ENCODE measurements at places on chromosomes 13 and 19.

GRCh38 chr19:43718627-43719377, 2.9 kb downstream of the IRGC start:
- DNase-seq = no peak

- DNase-seq = no peak
Observed at GRCh38 chr19:57664269-57665127, 4.2 kb upstream of the ZSCAN4 start.

DNA sequence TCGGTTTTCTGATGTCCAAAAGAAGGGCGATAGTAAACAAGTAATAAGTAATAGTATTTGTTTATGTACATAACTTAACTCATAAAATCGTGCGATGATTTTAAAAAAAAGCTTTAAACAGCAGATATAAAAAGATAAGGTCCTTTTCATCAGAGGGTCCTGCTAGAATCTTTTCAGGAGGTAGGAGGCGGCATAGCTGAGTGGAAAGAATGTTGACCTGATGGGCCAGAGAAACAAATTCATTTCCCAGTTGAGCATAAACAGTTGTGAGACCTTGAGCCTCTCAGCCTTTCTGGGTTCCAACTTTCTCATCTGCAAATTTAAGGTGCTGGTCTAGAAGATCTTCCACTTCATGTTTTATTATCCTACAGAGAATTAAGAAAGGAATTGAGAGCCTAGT, 173.5 kb downstream of the LACC1 start:
- DNase-seq = no peak

GRCh38 chr13:65468628-65469027, 1761.5 kb downstream of the PCDH9 start:
- no peak for DNase-seq

DNA sequence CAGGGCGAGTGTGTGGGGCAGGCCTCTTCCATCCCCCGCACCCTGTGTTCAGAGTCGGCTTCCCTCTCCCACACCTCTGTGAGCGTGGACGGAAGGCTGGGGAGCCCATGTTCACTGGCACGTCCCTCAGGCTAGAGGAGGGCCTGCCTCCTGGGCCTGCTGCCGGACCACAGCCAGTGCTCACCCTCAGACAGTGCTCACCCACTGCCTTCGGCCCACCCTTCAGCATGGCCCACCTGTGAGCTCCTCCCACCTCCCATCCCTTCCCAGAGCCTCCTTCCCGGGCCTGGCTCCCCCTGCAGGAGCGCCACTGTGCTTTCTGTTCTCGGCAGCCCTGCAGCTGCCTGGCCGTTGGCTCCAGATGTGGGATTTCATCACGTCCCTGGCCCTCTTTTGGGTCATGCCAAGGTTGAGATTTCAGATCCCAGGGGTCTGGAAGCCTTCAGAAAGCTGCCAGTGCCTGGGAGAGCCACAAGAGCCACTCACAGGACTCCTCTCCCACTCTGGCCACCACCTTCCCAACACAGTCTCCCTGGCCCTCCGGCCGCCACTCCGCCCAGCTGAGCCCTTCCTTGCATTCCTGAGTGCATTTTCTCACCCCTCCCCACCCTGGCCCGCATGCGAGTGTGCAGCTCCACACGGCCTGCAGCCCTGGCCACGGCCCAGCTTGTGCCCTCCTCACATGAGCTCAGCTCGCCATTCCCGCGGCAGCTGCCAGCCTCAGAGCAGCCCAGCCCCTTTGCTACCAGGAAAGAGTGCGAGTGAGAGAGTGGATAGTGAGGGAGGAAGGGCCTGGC, 25.3 kb downstream of the CAPN12 start:
- no peak for DNase-seq

- no peak for DNase-seq
Observed at GRCh38 chr13:100962585-100962984, 288.0 kb upstream of the TMTC4 start.

GRCh38 chr19:13120031-13120430, 2.0 kb downstream of the NACC1 start:
- DNase-seq = no peak

DNA sequence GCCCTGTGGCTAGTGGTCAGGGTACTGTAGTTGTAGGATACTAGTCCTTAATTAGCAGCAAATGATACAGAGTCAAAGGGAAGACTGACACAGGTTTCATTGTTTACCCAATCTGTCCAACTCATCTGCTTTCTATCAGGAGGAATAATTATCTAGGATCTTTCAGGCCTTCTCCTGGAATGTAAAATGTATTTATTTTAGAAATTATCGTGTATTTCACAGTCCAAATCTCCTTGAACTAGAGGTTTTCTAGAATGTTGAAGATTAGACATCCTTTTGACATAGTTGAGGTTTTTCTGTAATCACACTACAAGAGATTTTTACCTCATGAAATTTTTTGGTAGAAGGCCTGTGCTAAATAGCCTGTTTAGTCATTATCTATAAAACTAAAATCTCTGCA, 1694.8 kb upstream of the PCDH20 start:
- DNase-seq = no peak

- no peak for DNase-seq
Observed at GRCh38 chr13:29509999-29510589, 85.4 kb downstream of the SLC7A1 start.

DNA sequence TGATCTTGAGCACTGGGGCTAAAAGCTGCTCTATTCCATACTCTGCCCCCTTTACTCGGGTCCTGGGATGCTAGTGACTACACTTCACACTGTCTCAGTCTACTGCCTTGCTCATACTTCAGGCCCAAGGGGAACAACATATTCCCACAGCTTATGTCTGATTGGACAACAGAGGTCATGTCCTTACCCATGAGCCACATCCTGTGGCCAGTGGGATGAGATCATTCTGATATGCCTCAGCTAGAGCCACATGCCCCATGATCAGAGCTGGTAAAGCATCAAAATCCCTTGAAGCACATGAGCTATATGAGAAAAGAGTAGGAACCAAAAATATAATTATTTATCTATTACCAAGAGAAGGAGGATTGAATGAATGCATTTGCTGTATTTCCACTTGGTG, 290.1 kb upstream of the TSHZ3 start:
- DNase-seq = no peak

DNA sequence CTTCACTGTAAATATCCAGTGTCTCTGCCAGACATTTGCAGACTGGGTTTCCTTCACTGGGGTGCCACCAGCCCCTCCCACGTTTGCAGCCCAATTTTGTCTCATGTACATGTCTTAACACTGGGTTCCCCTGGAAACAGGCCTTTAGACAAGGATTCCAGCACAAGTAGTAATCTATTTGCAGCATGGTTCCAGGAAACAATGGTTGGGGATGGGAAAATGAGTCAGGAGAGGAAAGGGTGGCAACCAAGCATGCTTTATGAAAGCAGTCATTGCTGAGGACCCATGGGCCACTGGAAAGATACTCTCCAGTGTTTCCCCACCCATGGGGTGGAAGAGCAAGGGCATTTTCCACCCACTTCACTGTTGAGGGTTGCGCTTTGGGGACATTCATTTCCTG, 53.6 kb upstream of the FARP1 start:
- no peak for DNase-seq

DNA sequence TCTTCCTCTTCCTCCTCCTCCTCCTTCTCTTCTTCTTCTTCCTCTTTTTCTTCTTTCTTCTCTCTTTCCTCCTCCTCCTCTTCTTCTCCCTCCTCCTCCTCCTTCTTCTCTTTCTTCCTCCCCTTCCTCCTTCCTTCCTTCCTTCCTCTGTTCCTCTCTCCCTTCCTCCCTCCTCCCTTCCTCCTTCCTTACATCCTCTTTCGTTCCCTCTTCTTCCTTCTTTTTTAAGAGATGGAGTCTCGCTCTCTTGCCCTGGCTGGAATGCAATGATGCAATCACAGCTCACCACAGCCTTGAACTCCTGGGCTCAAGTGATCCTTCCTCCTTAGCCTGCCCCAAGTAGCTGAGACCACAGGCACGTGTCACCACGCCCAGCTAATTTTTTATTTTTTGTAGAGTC, 13.2 kb downstream of the EHD2 start:
- no peak for DNase-seq

DNA sequence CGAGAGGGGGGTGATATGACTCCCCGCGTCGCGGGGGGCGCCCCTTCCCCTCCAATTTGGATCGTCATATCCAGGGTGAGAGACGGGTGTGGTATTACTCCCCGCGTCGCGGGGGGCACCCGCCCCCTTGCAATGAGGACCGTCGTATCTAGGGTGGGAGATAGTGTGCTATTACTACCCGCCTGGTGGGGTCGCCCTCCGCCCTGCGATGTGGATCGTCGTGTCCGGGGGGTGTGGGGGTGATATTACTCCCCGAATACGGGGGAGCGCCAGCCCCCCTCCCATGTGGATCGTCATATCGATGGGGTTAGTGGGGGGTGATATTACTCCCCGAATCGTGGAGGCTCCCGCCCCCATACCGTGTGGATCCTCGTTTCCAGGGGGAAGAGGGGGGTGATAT, 29.2 kb upstream of the RGCC start:
- no peak for DNase-seq

DNA sequence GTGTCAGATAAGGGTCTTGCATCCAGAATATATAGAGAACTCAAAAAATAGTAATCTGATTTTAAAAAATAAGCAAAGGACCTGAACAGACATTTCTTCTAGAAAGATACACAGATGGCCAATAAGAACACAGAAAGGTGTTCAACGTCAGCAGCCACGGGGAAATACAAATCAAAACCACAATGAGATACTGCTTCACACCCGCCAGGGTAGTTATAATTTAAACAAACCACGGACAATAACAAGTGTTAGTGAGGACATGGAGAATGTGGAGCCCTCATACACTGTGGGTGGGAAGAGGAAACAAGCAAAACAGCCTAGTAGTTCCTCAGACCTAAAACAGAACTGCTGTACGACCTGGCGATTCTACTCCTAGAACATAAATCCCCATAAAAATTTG, 26.7 kb upstream of the NAPA start:
- DNase-seq = no peak

- no peak for DNase-seq
Observed at GRCh38 chr19:35524181-35524837, 3.8 kb downstream of the SBSN start.

DNA sequence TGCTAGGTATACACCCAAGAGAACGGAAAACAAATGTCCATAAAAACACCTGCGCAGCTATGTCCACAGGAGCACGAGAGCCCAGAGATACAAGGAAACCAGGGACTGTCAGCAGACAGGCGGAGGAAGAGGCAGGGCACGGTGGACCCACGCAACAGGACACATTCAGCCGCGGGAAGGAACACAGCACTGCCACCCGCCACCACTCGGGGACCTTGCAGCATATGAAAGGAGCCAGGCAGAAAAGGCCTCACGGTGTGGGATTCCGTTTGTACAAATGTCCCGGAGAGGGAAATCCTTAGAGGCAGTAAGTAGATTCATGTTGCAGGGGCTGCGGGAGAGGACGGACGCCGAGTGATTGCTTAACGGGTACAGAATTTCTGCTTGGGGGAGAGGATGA, 7.8 kb downstream of the HSPBP1 start:
- DNase-seq = no peak

DNA sequence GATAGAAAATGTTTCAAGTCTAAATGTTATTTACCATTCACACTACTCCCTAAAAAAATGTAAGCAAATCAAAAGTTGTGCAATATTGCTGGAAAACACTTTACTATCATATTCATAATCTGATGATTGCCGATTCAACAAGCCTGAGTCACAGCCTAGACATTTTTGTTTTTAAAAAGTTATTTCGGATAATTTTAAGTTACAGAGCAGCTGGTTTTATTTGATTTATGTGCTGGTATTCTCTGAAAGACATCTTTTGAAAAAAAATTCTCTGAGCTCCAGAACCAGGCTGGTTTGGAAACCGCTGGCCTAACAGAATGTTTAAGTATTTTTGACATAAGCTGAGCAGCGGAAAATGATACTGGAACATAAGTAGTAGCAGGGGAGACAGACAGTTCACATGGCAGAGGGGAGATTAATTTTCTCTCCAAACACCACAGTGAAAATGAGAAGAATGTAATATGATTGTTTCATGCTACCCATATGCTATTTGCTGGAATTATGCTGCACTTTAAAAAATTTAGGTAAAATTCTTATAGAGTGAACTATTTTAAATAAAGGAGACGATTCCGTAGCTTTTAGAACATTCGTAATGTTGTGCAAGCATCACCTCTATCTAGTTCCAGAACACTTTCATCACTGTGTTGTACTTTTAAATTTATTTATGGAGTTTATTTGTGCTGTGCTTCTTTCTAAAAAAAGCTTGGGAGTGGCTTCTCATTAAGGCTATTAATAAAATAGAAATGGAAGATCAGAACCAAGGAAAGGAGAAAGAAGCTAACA, 36.1 kb downstream of the TBC1D4 start:
- no peak for DNase-seq

DNA sequence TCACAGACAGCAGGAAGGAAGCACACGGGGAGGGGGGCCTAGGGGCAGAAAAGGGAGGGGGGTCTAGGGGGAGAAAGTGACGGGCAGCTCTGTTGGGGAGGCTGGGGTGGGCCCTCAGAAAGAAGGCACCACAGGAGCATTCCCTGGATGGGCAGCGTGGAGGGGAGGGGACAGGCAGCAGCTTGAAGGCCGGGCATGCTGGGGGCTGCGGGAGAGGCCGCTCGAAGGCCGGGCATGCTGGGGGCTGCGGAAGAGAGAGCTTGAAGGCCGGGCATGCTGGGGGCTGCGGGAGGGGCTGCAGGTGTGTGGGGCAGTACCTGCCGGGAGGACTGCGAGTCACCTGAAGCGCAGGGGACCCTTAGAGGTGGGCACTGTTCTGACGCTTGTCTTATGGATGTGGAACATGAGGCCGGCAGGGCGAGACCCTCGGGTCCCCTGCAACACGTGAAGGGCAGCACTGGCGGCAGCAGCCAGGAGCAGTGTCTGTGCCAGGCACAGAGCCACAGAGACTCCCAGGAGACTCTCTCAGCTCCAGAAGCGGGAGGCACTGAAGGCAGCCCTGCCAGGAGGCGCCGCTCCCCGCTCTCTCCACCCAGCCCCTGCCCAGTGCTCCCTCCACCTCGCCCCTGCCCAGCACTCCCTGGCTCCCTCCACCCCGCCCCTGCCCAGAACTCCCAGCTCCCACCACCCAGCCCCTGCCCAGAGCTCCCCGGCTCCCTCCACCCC, 13.3 kb downstream of the ZNF787 start:
- DNase-seq = no peak

DNA sequence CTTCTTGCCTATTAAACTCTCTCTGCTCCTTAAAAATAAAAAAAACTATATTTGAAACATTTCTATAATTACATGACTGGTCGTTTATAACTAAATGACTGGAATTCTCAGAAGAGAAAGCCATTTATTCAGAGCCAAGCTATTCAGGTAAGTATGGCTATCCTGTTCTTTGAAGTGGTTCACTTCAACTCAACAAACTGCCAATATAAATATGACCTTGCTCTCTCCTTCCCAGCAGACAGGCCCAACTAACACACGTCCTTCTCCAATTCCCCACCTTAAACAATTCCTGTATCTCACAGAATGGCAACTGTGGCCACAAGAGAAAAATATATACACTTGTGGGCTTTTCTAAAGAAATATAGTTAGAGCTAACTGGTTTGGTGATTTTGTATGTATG, 153.9 kb downstream of the MIPEP start:
- DNase-seq = no peak

All from cortex of kidney (tissue), 1 donor.